CD4-positive, CD25-positive, alpha-beta regulatory T cell (primary cell): ENCODE measurements at places on chromosomes 16 and 17. TPM values are rescaled to one million over a fixed set of nuclear protein-coding genes. Genes with fewer than 3 reads are reported as not detected.

SCN4A gene
- polyA plus RNA-seq, result not detected

MYH1 gene
- not detected for polyA plus RNA-seq

PDE6G gene
- polyA plus RNA-seq, result 0.94 TPM

DPEP3 gene
- polyA plus RNA-seq, result 0.19 TPM

TBC1D3H gene
- not detected for polyA plus RNA-seq

KRT15 gene
- polyA plus RNA-seq, result not detected

RUNDC3A gene
- not detected for polyA plus RNA-seq

TNP2 gene
- not detected for polyA plus RNA-seq

ZNF778 gene
- 3.4 TPM for polyA plus RNA-seq

CD300LB gene
- polyA plus RNA-seq, result not detected

HCRT gene
- not detected for polyA plus RNA-seq

TM4SF5 gene
- polyA plus RNA-seq, result not detected

PEMT gene
- 33.2 TPM for polyA plus RNA-seq

IGFBP4 gene
- 1.2 TPM for polyA plus RNA-seq

TMEM235 gene
- polyA plus RNA-seq, result not detected

LDHD gene
- not detected for polyA plus RNA-seq

SUZ12 gene
- 17.9 TPM for polyA plus RNA-seq

KRT222 gene
- 0.23 TPM for polyA plus RNA-seq

SLC4A1 gene
- not detected for polyA plus RNA-seq

CCL17 gene
- not detected for polyA plus RNA-seq

ABCC11 gene
- not detected for polyA plus RNA-seq

ALOX12B gene
- 0.68 TPM for polyA plus RNA-seq

AANAT gene
- not detected for polyA plus RNA-seq

GNG13 gene
- polyA plus RNA-seq, result not detected

KLHL10 gene
- polyA plus RNA-seq, result not detected

MT1B gene
- polyA plus RNA-seq, result not detected

SLC13A5 gene
- not detected for polyA plus RNA-seq

RPA1 gene
- polyA plus RNA-seq, result 69.7 TPM

TBC1D3 gene
- polyA plus RNA-seq, result not detected

TBC1D3I gene
- polyA plus RNA-seq, result not detected

CTF1 gene
- not detected for polyA plus RNA-seq

ASGR2 gene
- not detected for polyA plus RNA-seq

PKMYT1 gene
- polyA plus RNA-seq, result 1.5 TPM

PPY gene
- polyA plus RNA-seq, result not detected

EFNB3 gene
- polyA plus RNA-seq, result not detected

HSPB9 gene
- polyA plus RNA-seq, result not detected

UTS2R gene
- not detected for polyA plus RNA-seq

PLD6 gene
- 14.8 TPM for polyA plus RNA-seq

GGNBP2 gene
- 45.9 TPM for polyA plus RNA-seq

TNK1 gene
- polyA plus RNA-seq, result 1.3 TPM

SECTM1 gene
- 0.40 TPM for polyA plus RNA-seq

CYB5D1 gene
- 5.4 TPM for polyA plus RNA-seq

HSD17B1 gene
- polyA plus RNA-seq, result 0.62 TPM

KRTAP4-5 gene
- polyA plus RNA-seq, result not detected

RPRML gene
- polyA plus RNA-seq, result not detected

CBFA2T3 gene
- polyA plus RNA-seq, result not detected

TEKT1 gene
- polyA plus RNA-seq, result not detected

HS3ST3B1 gene
- polyA plus RNA-seq, result 26.2 TPM

HSF5 gene
- polyA plus RNA-seq, result 0.83 TPM

SLC52A1 gene
- polyA plus RNA-seq, result 0.41 TPM

TMEM208 gene
- 92.8 TPM for polyA plus RNA-seq

SOCS1 gene
- polyA plus RNA-seq, result 9.0 TPM

KDM6B gene
- polyA plus RNA-seq, result 0.32 TPM

NAGS gene
- 1.3 TPM for polyA plus RNA-seq

MPP2 gene
- 0.47 TPM for polyA plus RNA-seq

HSD11B2 gene
- polyA plus RNA-seq, result not detected

HNF1B gene
- polyA plus RNA-seq, result not detected
